Hindlimb muscle (tissue), 1 donor: ENCODE measurements at places on chromosomes 5 and 9.

DNA sequence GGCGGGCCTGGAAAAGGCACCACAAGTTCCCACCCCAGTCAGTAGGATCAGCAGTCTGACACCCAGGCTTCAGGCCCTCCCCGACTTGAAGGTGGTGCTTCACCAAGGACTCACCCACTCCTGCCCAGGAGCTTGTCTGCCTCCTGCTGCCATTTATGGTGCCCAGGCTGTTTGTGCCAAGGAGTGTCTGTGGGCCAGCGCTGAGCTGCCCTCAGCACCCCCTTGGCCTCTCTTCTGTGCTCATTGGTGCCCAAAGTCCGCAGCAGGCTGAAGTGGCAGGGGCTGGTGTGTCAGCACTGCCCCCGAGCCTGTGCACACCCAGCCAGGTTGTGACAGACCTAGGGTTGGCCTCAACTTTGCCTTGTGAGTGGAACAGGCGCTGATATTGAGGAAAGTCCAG, 23.5 kb downstream of the JMY start:
- no peak for DNase-seq

- DNase-seq: no peak
Observed at GRCh38 chr5:173243831-173244305, 8.9 kb upstream of the NKX2-5 start.

DNA sequence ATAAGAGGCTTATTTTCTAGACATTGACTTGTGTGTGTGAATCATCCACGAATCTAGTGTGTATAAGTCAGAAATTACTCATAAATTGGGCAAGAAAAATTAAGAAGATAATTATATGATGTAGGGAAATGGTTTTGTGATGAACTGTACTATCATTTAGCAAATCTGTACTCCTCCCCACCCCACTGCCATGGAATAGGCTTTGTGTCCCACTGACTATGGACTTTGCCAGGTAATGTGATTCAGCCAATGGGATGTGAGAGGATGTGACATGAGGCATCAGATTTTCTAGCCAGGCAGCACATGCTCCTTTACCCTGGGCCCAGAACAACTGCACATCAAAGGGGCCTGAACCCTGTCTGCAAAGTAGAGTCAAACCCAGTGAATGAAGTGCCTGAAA, 406.6 kb downstream of the CTNND2 start:
- no peak for DNase-seq

- DNase-seq: no peak
Observed at GRCh38 chr9:86511614-86512360, 157.6 kb upstream of the TUT7 start.

DNA sequence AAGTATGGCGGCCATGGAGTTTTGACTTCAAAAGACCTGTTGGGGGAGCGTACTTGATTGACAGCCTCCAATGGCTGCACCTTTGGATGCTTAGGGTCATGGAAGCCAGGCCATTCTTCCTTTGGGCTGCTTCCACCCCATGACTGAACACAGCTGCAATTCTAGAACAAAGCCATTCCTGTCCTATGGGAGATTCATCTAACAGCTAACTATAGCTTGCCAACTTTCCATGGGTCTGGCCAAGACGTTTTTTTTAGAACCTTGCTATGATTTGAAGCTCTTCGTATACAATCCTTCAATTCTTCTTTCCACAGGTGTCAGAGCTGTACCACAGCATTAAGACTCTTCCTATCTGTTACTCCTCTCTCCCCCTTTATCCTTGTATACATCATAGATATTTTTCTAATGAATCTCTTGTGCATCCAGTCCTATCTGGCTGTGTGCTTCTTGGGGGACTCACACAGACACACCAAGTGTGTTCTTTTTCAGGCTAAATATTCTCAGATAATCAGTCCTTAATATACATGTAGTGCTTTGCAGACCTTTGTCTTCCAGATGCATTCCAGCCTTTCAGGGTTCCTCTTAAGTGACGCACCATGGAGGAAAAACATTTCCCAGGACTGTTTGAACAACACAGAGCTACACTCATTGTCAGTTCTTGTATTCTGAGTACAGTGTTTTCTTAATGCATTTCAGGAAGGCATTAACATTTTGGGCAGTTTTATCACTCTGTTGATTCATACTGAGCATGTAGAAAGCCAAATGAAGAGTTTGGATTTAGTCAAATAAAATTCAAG, 198.9 kb downstream of the TAF11L14 start:
- DNase-seq: peak; percentile 70

GRCh38 chr5:33319841-33320240, 120.9 kb upstream of the TARS1 start:
- no peak for DNase-seq
